ENCODE measurements at places on chromosomes 11 and 22.

DNA sequence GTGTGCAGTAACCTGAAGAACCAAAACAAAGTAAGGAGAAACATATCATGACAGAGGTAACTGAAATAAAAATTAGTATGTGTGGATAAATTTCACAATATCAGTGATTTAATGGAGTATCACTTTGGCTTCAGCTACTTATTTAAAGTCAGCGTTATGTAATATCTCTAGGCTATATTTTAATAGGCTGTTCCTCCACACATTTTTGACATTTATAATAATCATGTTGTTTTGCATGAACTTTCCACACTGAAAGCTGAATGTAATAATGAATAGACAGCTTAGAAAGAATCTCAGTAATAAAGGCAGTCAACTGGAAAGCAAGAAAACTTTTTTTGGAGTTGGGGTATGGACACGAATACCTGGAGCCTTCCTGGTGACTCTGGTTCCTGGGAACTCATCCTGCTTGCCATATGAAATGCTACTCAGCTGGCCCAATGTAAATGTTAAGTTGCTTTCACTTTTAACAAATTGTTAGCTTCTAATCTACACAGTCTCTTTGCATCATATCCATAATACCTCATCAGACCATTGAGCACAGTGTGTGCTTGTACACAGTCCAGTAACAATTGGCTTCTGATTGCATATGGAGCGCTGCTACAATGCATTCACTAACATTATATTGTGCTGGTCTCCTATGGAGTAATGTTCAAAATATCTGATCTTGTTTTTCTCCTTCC is 257.7 kb downstream of the SOX6 start:
- DNase-seq, result no peak

DNA sequence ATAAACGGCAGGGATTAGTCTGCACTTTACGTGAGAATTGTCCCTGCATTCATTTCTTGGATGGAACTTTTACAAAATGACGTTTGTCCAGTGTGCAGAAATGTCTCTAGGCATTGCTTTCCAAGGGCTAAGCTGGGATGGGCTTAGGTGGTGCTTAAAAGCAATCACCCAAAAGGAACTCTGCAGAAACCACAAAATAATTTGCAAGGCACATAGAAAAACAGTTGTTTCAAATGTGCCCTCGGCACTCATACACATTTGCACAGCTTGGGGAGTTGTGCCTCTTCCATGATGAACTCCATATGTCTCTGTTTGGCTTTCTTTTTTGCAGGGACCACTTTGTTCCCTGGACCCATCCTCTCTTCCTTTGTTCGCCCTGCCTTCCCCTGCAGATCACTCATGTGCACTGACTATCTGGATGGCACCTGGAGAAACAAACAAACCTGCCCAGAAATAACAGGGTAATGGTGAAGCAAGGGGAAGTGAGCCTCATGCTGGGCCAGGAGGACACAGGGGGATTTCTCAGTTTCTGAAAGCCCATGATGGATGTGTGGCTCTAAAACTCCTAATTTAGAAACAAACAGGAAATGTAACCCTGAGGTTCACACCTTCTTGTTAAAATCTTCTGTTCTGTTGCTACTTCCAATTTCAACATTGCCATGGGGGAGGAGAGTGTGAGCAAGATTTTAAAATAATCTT is 150.2 kb downstream of the SNX19 start:
- no peak for DNase-seq

- DNase-seq, result no peak
Observed at GRCh38 chr11:846496-847098, 3.9 kb downstream of the TSPAN4 start.

DNA sequence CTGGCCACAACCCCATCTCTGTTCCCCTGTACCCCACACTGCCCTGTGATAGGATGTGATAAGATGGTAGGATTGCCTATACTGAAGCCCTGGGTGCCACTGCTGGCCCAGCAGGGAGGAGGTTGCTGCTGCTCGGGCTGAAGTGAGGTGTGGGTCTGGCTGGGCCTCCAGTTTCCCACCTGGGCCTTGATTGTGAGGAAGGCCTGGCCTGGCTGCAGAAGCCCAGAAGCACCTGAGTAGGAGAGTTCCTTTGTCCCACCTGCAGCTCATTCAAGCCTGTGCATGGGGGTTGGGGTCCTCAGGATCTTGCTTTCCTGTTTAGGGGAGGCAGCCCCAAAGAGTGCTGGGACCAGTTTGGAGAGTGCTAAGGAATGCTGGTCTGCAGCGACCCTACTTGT is 3.3 kb downstream of the ST3GAL4 start:
- no peak for DNase-seq

DNA sequence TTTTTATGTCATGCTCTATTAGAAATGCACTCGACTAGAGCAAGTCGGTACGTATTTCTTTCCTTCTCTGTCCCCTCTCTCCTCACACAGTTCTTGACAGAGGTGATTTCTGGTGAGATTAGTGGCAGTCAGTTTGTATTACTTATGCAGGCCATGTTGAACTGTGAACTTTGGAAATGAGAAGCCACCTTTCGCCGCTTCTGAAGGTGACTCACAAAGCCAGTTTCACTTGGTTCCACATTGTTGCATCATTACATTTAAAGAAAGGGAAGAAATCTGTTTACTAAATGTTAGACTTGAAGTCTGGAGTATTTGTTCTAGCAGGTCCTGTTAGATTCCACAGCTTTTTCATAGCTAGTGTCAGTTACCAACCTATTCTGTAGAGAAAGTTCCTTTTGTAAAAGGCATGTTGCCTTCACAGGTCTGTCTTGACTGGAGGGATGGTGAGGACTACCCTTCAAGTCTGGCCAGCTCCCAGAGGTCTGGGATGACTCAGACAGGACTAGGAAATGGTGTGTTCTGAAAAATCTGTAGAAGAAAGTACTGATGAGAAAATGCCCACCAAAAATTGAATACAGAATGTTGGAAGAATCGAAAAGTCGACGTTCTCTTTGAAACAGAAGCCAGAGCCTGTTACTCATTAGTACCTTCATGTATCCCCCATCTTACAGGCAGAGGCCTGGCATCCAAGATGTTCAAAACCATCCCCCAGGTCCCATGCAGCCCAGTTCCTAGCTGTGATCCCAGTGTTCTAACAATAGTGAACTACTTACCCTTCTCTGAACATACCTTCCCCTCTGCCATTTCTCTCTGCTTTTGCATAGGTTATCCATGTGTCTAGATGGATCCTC is 181.4 kb downstream of the DBX1 start:
- DNase-seq, result no peak
